ENCODE measurements at places on chromosomes 3 and 15.

GRCh38 chr3:158808697-158809096, 6.8 kb downstream of the MFSD1 start:
- no peak for DNase-seq

- DNase-seq, result no peak
These were observed 10.2 kb downstream of the TADA3 start for GRCh38 chr3:9781978-9782603.

GRCh38 chr3:113721636-113722035, 24.4 kb downstream of the NAA50 start:
- DNase-seq, result no peak

- DNase-seq, result no peak
These were observed 1.3 kb downstream of the AMIGO3 start for GRCh38 chr3:49717959-49718857.

DNA sequence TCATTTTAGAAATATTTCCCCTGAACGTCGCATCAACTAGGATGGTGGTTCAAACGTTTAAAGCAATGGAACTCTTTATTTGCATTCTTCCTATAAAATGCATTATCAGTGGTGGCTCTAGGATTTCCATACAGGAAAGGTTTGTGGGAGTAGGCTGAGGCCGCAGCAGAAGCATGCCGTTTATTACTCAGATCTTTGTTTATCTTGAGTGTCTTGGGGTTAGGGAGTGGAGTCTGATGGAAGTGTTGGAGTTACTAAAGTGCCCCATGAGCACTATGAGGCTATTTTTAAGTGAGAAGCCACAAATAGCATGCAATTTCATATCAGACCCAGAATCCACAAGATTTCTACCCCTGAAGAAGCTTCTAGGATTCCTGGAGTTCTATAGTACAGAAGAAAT, 26.2 kb downstream of the ATOSA start:
- no peak for DNase-seq
